A172 (cell line): ENCODE measurements at places on chromosomes 16 and 17. TPM values are rescaled to one million over a fixed set of nuclear protein-coding genes. Genes with fewer than 3 reads are reported as not detected.

Gene PRR35
- total RNA-seq, result not detected in 2 replicates

Gene SLC9A5
- total RNA-seq, result 0.03 and 0.29 TPM in 2 replicates

Gene YPEL3
- 2.9 and 7.5 TPM in 2 replicates for total RNA-seq

Gene MYH13
- total RNA-seq, result not detected in 2 replicates

Gene RUNDC3A
- total RNA-seq, result 0.86 TPM in 1 of 2 replicates, not detected in the other

Gene SBK1
- total RNA-seq, result 0.45 and 0.48 TPM in 2 replicates

Gene BMERB1
- total RNA-seq, result 12.9 and 17.4 TPM in 2 replicates

Gene PERCC1
- not detected in 2 replicates for total RNA-seq

Gene KRTAP9-2
- total RNA-seq, result not detected in 2 replicates

Gene FOXN1
- total RNA-seq, result 0.22 TPM in 1 of 2 replicates, not detected in the other

Gene CES3
- 0.05 and 0.17 TPM in 2 replicates for total RNA-seq

Gene KLHL10
- not detected in 2 replicates for total RNA-seq

Gene ENDOV
- total RNA-seq, result 19.9 and 60.1 TPM in 2 replicates

Gene SYCE1L
- total RNA-seq, result 0.12 TPM in 1 of 2 replicates, not detected in the other

Gene C17orf100
- total RNA-seq, result 0.24 and 0.89 TPM in 2 replicates

Gene IGSF6
- not detected in 2 replicates for total RNA-seq

Gene FOXJ1
- not detected in 2 replicates for total RNA-seq

Gene LGALS9
- total RNA-seq, result 0.91 and 1.4 TPM in 2 replicates

Gene OR3A2
- total RNA-seq, result not detected in 2 replicates

Gene TMEM256
- total RNA-seq, result 71.7 and 80.4 TPM in 2 replicates

Gene GDPD3
- total RNA-seq, result 1.8 and 2.8 TPM in 2 replicates

Gene ZPBP2
- total RNA-seq, result not detected in 2 replicates

Gene SCIMP
- not detected in 2 replicates for total RNA-seq

Gene ASGR2
- not detected in 2 replicates for total RNA-seq

Gene CCL14
- total RNA-seq, result not detected in 2 replicates

Gene RDM1
- 7.1 and 8.1 TPM in 2 replicates for total RNA-seq

Gene POLG2
- 7.1 and 11.0 TPM in 2 replicates for total RNA-seq

Gene PRR29
- 0.31 and 0.76 TPM in 2 replicates for total RNA-seq
